ENCODE measurements at places on chromosomes 2 and 18. TPM values are rescaled to one million over a fixed set of nuclear protein-coding genes. Genes with fewer than 3 reads are reported as not detected.
A peak's percentile ranks its signal among the peaks of the same experiment; 100 is the strongest.

DNA sequence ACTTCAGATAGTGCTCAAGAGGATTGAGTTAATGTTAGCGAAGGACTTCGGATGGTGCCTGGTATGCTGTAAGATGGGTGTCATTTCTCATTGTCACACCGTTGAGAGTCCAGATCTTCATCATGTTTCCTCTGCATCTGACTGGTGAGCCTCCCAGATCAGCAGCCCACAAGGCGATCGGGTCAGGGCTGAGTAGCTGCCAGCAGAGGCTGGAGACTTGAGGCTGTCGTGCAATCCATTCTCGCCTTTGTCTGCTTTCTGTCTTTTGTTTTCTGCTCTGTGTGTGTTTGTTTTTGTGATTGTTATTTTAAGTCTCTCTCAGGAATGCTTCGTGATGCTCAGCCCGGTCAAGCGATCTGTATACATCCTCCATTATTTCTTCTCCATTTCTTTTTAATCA is 95.8 kb downstream of the TGOLN2 start:
- peak; percentile 58 for DNase-seq

GRCh38 chr2:168661863-168662256 is 140.6 kb upstream of the NOSTRIN start:
- no peak for DNase-seq

DNA sequence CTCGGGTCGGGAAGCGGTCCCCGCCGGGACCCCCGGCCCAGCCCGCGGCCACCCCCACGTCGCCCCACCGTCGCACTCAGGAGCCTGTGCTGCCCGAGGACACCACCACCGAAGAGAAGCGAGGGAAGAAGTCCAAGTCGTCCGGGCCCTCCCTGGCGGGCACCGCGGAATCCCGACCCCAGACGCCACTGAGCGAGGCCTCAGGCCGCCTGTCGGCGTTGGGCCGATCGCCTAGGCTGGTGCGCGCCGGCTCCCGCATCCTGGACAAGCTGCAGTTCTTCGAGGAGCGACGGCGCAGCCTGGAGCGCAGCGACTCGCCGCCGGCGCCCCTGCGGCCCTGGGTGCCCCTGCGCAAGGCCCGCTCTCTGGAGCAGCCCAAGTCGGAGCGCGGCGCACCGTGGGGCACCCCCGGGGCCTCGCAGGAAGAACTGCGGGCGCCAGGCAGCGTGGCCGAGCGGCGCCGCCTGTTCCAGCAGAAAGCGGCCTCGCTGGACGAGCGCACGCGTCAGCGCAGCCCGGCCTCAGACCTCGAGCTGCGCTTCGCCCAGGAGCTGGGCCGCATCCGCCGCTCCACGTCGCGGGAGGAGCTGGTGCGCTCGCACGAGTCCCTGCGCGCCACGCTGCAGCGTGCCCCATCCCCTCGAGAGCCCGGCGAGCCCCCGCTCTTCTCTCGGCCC is 13.6 kb downstream of the SPEG start:
- no peak for DNase-seq

- no peak for DNase-seq
Measured at GRCh38 chr2:238793801-238794449, 54.0 kb upstream of the TWIST2 start.

DNA sequence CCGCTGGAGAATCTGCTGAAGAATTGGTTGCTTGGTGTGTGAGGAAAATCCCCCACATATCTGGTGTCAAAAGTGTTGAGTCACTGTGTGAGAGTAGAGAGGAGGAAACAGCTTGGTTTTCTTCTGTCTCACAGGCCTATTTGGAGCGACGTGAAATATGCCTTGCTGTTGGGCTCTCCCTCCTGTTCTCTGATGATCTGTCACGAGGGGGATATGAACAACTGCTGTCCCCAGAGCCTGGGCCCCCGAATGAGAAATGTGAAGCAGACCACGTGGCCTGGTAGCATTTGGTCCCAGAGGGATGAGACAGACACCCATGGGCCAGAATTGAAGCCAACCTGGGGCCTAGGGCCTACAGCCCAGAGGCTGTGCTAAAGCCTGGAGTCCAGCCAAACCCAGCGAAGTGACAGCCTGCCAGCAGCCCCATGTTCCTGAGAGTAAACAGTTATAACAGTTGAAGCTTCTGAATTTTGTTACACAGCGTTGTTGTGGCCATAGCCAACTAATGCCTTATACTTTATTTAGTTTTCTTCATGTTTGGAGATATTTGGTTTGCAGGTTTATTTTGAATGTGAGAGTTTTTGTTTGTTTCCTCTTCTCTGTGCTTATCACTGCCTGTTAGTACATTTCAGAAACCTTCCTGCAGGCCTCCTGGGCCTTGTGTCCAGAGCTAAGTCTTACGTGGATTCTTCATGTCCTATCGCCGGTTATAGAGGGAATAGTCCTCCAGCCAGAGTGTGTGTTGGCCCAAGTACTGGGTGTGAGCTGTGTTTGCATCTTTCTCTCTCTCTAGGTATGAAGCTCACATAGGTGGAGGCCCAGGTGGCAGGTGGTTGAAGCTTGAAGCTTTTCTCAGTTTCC is 18.7 kb upstream of the COLEC12 start:
- DNase-seq: peak; percentile 76

GRCh38 chr18:48548011-48548771 is 9.4 kb downstream of the CTIF start:
- peak; percentile 60 for DNase-seq

GRCh38 chr2:124079045-124079444 is 54.0 kb downstream of the CNTNAP5 start:
- DNase-seq: no peak

DNA sequence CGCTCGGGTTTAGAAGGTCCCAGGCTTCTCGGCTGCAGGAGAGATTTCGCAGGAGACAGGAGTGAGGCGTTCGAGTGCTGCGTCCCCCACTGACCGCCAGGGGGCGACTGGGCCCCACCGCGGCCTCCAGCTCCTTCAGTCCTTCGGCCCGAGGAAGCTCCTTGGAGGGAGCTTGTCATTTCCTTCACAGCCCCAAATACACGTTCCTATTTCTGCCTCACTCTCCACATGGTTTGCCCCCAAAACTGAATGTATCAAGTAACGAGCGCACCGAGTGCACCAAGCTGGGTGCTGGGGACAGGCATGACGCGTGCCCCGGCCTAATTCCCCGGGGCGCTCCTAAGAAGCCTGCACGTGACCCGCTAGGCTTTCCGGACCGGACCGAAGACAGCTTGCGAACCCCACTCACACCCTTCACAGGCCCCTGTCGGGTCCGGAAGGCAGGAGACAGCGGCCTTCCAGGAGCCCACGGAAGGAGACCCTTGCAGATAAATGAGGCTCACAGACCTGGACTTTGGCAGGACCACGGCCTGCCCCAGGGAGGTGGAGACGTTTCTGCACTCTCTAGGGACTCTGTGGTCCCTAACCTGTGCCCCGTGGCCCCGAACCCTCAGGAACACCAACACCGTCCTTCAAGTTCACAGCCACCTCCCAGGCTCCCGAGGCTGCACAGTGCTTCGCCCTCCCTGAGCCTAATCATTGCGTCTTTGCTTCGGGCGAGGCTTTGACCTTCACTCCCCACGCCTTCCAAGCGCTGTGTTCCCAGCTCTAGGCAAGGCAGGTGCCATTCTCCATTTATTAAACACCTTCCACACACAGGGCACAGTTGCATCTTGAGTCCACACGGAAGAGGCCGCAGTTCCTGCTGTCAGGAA is 13.0 kb upstream of the FAHD2A start:
- DNase-seq: peak; percentile 61

The SCG2 gene
- total RNA-seq: 0.09 TPM

The SAG gene
- 0.18 TPM for total RNA-seq

The FTCDNL1 gene
- total RNA-seq: 2.6 TPM

The GPR155 gene
- 3.8 TPM for total RNA-seq
